ENCODE measurements at places on chromosomes 12 and 14.

GRCh38 chr12:124715121-124715990, 147.9 kb upstream of the NCOR2 start:
- no peak for DNase-seq

DNA sequence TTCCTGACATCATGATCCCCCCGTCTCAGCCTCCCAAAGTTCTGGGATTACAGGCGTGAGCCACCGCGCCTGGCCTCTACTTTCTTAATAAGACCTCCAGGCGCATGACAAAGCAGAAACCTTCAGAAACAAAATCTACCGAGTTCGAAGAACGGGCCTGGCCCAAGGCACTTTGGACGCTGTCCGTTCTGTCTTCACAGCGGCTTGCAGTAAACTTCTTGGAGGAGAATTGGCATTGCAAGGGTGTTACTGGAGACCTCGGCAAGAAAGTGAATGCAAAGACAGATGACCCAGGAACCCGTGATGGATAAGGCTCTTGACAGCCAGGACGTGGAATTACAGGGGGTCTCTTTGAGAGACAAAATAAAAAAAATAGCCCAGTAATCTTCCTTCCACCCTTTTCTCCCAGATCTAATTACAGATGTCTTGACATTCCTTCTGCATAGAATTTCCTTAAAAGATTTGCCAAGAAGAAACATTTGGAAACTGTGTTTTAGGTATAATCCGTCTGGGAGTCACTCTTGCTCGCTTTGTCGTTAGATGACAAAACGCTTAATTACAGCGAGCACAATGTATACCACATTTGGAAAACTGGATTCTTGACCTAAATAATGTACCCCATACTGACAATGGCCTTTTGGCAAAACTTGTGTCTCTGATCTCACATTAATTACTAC, 83.2 kb upstream of the TBX3 start:
- no peak for DNase-seq

DNA sequence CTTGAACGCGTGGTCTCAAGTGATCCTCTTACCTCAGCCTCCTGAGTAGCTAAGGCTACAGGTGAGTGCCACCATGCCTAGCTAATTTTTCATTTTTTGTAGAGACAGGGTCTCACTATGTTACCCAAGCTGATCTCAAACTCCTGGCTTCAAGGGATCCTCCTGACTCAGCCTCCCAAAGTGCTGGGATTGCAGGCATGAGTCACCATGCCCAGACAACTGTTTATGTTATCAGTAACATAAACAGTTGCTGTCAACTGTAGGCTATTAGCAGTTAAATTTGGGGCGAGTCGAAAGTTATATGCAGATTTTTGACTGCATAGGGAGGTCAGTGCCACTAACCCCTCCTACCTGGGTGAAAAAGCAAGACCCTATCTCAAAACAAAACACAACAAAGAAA, 26.2 kb upstream of the LRRK2 start:
- no peak for DNase-seq

DNA sequence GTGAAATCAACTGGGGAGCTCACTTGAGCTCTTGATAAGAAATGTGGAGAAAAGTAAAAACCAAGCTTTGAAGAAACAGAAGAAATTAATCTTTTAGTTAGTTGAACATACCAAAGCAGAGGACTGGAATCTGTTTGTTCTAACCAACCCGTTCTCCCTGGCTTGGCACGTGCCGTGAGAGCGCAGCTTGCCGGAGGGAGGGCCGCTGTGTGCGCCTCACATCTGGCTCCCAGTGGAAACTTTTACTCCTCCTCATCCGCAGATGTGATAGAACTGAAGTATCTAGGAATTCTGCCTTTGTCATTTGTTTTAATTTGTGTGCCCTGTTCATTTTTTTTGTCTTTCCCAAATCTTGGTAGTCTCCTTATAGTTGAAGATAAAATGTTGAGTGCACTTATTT, 64.9 kb downstream of the DDX51 start:
- no peak for DNase-seq

DNA sequence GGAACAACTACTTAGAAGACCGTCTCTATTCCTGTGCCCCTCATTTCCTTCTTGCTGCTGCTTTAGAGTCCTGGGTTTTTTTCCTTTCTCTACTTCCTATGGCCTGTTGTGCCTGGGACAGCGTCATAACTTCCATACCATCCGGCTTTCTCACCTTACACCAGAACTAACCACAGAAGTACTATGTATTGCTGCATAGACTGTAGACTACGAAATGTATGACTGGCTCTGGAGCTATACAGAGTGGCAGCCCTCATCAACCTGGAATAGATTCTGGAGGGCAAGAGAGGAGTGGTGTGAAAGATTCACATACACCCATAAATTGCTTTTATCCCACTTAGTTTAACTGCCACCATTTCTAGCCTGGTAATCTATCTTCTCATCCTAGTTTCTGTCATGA, 16.9 kb upstream of the SRP54 start:
- no peak for DNase-seq

DNA sequence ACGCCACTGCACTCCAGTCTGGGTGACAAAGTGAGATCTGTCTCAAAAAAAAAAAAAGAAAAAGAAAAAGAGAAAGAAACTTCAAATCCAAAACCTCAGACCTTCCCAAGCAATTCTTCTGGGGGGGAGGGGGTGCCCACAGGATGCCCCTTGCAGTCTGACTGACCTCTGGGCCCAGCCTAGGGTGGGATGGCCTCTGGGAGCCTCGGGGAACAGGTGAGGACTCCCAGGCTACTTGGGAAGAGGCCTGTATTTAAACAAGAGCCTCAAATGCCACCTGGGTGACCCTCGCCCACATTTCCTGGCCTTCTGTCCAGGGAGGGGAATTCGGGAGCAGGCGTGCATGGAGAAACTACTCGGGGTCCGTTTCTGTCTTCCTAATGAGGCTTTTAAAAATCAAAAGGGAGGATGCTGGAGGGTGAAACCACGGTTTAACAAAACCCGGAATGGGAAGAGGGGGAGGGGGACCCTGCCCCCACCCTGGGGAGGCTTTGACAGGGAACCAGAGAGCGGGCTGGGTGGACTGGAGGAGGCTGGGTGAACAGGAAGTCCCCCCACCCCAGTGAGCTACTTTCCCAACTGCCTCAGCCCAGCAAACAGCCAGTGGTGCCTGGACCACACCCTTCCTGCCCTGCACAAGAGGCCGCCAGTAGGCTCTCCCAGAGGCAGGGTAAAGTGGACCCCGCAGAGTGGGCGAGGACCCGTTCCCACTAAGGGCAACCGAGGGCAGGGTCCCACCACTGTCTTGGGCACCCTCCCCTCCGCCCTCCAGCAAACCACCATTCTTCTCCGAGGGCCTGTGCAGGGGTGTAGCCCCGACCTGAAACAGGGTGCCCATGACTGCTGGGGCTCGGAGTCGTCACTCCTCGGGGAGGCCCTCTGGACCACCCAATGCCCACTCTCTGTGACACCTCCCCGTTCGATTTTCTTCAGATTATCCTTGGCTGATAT, 1.5 kb upstream of the FBRSL1 start:
- DNase-seq = no peak

DNA sequence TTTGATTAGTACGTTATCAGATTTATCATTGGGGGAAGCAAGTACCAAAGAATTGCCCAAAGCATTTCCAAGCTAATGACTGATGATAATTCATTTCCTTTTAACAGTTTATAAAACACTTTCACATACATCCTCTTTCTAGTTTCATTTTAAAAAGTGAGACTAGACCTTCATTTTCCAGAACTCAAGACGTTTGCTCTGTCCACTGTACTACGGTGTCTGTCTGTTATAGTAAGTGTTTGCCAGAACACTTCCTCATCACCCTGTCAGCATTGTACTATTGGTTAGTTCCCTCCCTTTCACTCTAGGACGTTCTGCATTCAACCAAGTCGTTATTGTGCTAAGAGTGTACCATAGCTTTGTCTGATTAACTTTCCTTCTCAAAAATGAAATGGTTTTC, 81.7 kb upstream of the TMEM263 start:
- DNase-seq = no peak

DNA sequence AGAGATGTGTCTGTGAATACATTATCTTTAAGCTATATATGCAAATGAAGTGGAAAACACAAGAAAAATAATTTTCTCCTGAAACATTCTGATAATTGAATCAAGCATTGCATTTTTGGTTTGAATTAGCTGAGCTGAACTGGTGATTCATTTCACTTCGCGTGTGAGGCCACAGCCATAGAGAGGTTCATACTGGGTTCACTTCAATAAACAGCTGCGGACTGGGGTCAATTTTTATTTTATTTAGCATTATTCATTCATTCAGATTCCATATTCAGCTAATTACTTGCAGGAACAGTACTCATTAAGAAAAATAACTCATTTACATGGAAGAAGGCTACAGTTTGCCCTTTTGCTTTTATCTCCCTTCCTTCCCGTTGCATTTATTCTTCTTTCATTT, 195.2 kb upstream of the LRIG3 start:
- no peak for DNase-seq

- DNase-seq = no peak
These were observed 543 bp upstream of the GLIPR1 start for GRCh38 chr12:75479963-75480461.

GRCh38 chr14:74955229-74956026, at the start of gene PGF:
Gene PGF (minus strand): TSS chr14:74955597. CDS start chr14:74955242, 355 bp downstream.
- DNase-seq = no peak
